ENCODE measurements at places on chromosomes 2 and 18.

GRCh38 chr2:212953170-212953920, 198.1 kb downstream of the IKZF2 start:
- DNase-seq: no peak

GRCh38 chr2:224142397-224143312, 103.6 kb upstream of the SERPINE2 start:
- no peak for DNase-seq

GRCh38 chr2:215535125-215535668, 99.3 kb upstream of the FN1 start:
- no peak for DNase-seq

DNA sequence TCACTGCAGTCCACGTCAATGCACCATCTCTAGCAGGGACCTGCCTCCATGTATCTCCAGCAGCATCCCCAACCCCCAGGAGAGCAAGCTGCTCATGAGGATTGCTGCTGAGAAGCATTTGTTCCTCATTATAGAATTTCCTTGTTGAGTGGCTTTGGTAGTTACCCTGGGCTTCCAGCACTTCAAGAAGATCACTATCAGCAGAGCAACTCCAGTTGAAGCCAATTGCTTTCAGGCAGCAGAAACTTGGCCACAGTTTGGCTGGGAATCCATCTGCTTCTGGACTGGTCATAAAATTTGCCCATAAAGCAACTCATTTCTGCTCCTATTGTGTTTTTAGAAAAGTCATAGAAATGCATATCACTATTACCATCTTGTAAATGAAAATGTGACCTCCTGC, 17.4 kb downstream of the TRPM8 start:
- no peak for DNase-seq

- no peak for DNase-seq
These were observed 418.0 kb downstream of the THSD7B start for GRCh38 chr2:137183206-137183898.

- DNase-seq: no peak
These were observed 32.2 kb downstream of the ZNF532 start for GRCh38 chr18:58896734-58897508.

DNA sequence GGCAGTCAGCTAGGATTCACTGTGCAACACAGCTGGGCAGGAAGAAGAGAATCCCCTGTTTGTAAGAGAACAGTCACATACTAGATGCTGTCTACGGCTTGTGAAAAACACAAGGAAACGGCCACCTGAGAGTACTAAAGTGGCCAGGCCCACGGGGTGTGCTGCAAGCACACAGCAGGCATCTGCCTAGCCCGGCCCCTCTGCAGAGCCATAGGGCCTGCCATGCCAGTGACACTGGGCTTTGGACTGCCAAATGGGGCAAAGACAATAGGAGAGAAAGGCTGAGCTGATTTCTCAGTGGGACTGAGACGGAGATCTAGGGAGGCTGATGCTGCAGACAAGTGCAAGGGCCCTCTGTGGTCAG, 10.3 kb downstream of the TUBB6 start:
- no peak for DNase-seq

DNA sequence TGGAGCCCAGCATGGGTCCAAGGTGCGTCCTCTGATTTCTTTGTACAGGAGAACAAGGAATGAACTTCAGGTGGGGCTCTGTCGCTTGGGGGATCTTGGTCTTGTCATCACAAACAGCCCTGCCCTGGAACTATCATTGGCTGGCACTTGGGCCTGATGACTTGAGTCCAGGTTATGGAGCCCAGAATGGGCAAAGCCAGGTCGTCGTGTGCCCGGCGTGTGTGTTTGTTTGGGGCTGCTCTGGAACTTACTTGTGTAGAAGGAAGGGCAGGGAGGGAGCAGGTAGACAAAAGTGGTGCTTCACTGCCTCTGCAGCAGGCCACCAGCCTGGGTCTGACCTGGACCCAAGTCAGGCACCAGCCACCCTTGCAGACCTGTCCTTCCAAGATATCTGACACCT, 306.3 kb upstream of the HS6ST1 start:
- DNase-seq: no peak

- DNase-seq: no peak
These were observed 96.3 kb downstream of the OSR1 start for GRCh38 chr2:19262150-19262549.

DNA sequence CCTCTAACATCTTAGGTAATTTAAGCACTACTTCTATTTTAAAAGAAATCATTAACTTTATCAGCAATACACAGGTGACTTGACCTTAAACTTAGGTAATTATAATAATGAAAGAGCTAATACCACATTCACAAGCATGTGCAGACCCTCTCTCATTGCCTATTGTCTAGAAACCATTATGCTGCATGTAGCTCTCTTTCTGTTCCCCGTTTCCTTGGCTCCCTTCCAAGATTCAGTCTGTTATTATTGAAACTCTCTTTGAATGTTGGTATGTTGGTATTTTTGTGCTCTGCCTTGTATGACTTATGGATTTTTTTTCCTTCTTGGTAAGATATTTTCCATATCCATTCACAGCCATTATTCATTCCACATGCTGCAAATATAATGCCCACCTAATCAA, 201.2 kb downstream of the CDCA7 start:
- no peak for DNase-seq

GRCh38 chr2:226836548-226836885, 663 bp downstream of the RHBDD1 start:
- DNase-seq: no peak
